ENCODE measurements at places on chromosomes 13 and 19.

GRCh38 chr13:109785141-109785891, 1.1 kb downstream of the IRS2 start:
- DNase-seq: peak; percentile 28

DNA sequence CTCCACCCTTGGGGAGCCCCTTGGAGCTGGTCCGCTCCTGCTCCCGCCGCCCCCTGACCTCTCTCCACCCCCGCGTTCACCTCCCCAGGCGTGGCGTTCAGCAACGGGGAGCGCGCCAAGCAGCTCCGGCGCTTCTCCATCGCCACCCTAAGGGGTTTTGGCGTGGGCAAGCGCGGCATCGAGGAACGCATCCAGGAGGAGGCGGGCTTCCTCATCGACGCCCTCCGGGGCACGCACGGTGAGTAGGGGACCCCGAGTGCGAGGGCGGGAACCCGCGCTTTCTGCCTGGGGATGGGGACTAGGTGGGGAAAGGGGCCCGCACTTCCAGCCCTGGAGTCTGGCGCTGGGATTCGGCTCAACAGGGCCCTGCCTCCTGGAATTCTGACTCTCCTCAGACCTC, 1.7 kb downstream of the CYP2A13 start:
- DNase-seq: no peak

GRCh38 chr19:42555801-42556200, 27.5 kb upstream of the CEACAM1 start:
- DNase-seq: no peak

- no peak for DNase-seq
Measured at GRCh38 chr19:54041969-54042606, 21.6 kb downstream of the VSTM1 start.

DNA sequence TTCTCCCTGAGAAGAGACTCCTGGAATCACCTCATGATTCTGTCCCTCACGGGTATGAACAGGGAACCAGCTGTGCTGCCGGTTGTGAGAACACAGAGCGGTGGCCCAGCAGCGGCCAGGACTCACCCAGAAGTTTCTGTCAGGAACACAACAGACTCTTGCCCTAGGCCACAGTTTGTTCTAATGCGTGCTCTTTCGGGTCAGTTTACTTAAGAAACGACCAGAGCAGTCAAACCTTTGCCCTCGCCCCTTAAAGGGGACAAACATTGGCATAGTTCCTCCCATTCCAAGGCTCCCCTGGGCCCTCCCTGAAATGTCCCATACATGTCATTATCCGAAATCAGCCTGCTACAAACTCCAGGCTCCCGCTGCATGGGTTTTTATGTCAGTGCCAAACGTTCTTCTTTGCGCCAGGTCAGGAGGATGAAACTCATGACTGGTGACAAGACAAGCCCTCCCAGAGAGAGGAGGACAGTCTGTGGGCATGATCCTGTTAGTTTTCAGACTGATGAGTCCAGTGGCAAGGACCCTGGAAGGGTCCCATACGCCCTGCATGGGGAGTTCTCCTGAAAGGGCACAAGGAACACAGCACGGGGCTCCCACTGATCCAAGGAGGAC, 18.3 kb downstream of the ZIC5 start:
- no peak for DNase-seq

DNA sequence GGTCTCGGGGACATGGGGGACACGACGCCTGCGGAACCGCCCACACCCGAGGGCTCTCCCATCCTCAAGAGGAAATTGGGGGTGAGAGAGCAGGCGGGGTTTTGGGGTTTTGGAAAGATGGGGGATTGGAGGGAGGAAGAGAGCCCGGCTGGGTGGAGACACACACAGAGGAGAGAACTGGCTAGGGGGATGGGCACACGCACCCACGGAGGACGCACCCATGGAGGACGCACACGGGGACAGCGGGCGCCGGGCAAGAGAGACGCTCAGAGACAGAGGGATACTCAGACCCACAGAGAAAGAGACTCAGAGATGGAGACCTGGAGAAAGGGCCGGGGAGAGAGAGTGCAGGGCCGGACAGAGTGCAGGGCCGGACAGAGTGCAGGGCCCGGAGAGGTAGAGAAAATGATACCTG, 52.1 kb downstream of the MAP4K1 start:
- DNase-seq: no peak

DNA sequence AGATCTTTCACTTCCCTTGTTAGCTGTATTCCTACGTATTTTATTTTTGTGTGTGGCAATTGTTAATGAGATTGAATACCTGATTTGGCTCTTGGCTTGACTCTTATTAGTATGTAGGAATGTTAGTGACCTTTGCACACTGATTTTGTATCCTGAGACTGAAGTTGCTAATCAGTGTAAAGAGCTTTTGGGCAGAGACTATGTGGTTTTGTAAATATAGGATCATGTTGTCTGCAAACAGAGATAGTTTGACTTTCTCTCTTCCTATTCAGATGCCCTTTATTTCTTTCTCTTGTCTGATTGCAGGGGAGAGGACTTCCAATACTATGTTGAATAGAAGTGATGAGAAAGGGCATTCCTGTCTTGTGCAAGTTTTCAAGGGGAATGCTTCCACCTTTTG, 160.3 kb upstream of the PCDH20 start:
- DNase-seq: no peak

All from NCI-H510A (cell line).